CD4-positive, CD25-positive, alpha-beta regulatory T cell (primary cell): ENCODE measurements at places on chromosomes 5 and 9. TPM values are rescaled to one million over a fixed set of nuclear protein-coding genes. Genes with fewer than 3 reads are reported as not detected.

Gene MYORG
- 0.05 TPM for polyA plus RNA-seq

- DNase-seq: no peak
- no peaks in the 10 kb centered on the region for H3K36me3 ChIP-seq
Observed at GRCh38 chr5:82704381-82704780, 372.8 kb downstream of the TMEM167A start.

DNA sequence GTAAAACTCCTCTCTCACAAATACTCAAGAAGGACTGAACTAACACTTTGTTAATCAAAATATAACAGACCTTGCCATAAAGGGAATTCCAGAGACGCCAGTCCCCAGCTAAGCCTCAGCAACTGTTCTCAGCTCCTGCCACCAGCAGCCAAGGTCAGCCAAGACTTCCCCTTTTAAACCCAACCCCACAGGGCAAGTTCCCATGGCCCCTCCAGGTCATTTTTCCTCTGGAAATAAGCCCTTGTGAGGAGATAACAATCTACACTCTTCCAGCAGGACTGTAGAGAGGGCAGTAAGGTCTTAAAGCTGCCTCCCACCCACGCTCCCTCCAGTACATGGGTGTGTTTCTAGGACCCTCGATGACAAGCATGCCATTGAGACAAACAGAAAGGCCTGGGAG is 78.3 kb downstream of the DPYSL3 start:
- no peak overlapping the region for H3K27ac ChIP-seq
- H3K4me1 ChIP-seq: no peaks in the 10 kb centered on the region
- no peak overlapping the region for H3K4me3 ChIP-seq
- H3K36me3 ChIP-seq: no peaks in the 10 kb centered on the region
- no peaks in the 10 kb centered on the region for H3K27me3 ChIP-seq
- DNase-seq: no peak

Gene TMEM174
- polyA plus RNA-seq: not detected

DNA sequence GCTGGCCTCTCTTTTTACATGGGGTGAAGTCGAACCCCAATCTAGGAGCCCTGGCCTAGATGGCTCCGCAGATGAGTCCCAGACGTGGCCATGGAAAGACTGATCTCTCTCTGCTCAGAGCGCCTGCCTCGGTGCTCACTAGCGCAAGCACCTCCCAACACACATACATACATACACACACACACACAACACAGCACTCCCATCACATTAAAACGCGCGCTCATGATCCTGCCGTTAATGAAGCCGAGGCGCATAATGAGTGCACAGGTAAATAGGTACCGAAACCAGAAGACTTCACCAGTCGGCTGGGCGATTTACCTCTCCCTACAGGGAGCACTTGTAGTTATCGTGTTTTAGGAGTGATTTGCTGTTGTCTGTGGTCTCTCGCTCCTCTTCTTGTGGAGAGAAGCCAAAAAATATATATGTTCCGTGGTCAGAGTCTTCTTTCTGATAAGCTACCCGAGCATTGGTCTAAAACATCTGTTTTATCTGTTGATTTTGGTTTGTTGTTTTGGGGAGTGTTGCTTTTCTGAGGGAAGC is 207.7 kb downstream of the MEF2C start:
- no peaks in the 10 kb centered on the region for H3K36me3 ChIP-seq
- no peak overlapping the region for H3K27ac ChIP-seq
- H3K27me3 ChIP-seq: peaks cover 67% of the 10 kb centered on the region

GRCh38 chr5:178349625-178350353 is 117.2 kb upstream of the PHYKPL start:
- H3K36me3 ChIP-seq: no peaks in the 10 kb centered on the region
- no peak for DNase-seq
- H3K4me3 ChIP-seq: no peak overlapping the region
- H3K4me1 ChIP-seq: no peaks in the 10 kb centered on the region
- H3K27me3 ChIP-seq: no peaks in the 10 kb centered on the region

- no peaks in the 10 kb centered on the region for H3K27me3 ChIP-seq
- no peak for DNase-seq
- H3K36me3 ChIP-seq: no peaks in the 10 kb centered on the region
- H3K4me1 ChIP-seq: no peaks in the 10 kb centered on the region
- H3K27ac ChIP-seq: no peak overlapping the region
Observed at GRCh38 chr5:61217214-61217613, 54.9 kb upstream of the SMIM15 start.
